ENCODE measurements at places on chromosomes 2 and 18.

- no peak for DNase-seq
Measured at GRCh38 chr2:67041051-67041450, 356.1 kb upstream of the ETAA1 start.

DNA sequence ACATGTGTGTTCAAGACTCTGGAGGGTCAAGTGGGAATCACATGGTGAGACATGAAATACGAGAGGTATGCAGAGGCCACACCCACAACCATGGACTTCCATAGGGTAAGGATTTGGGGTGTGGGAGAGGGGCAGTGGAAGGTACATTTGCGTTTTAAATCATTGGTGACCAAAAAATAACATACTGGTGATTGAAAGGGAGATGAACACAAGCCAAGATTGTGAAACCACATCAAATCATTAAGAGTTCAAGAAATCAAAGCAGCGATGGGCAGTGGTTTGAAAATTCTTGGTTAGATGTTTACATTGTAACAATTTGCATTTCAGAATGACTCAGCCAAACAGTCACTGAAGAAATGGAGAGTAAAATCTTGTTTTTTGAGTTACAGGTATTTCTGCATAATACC, 1.9 kb upstream of the CABYR start:
- no peak for DNase-seq

GRCh38 chr18:28012336-28012735, 164.6 kb downstream of the CDH2 start:
- no peak for DNase-seq

DNA sequence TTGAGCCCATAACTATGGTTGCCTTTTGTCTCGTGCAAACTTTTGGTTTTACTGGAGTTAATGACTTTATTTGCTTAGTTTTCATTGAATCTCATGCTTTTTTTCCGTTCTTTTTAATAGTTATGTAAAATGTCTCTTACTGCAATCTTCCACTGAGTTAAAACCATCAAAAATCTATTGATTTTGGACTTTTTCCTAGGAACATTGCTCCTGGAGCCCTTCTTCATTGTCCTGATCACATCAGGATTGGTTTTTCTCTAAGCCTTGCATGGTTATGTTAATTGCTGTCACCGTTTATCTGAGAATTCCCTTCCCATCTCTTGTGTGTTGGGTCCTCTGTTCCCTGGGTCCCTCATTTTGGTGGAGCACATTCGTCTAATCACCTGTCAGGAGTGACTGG, 125.5 kb downstream of the PARD3B start:
- DNase-seq, result no peak

DNA sequence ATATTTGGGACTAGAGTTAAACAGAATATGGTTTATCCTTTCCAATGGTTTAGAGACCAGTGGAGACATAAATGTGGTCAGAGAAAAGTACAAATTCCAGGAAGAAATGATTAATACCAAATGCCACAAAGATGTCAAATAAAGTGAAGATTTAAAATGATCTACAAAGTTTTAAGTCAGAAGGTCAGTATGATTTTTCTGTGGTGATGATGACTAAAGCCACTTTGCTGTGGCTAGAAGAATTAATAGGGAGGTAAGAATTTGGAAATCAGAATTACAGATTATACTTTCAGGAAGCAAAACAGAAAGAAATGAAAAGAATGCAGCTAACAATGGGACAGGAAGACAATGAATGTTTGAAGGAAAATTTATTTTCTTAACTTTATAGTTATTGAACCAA, 91.5 kb upstream of the CDH7 start:
- DNase-seq, result no peak

GRCh38 chr2:30770816-30771576, 36.2 kb downstream of the CAPN13 start:
- no peak for DNase-seq

DNA sequence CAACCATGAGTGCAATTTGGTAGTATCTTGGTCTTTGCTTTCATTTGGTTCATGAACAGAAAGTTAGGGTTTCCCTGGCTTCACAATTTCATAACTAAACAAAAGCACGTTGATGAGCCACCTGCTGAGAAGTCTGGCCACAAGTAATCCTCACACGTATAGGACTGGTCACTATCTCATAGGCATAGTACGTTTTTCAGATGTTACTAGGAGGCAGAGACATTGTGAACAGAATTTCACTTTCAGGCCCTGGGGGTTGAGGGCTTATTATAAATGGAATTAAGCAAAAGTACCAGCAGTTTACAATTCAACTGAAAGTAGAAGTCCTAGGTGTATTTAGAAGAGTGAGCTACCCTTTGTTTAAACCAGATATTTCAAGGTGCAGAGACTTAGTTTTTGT, 277.1 kb downstream of the ALPK2 start:
- no peak for DNase-seq

DNA sequence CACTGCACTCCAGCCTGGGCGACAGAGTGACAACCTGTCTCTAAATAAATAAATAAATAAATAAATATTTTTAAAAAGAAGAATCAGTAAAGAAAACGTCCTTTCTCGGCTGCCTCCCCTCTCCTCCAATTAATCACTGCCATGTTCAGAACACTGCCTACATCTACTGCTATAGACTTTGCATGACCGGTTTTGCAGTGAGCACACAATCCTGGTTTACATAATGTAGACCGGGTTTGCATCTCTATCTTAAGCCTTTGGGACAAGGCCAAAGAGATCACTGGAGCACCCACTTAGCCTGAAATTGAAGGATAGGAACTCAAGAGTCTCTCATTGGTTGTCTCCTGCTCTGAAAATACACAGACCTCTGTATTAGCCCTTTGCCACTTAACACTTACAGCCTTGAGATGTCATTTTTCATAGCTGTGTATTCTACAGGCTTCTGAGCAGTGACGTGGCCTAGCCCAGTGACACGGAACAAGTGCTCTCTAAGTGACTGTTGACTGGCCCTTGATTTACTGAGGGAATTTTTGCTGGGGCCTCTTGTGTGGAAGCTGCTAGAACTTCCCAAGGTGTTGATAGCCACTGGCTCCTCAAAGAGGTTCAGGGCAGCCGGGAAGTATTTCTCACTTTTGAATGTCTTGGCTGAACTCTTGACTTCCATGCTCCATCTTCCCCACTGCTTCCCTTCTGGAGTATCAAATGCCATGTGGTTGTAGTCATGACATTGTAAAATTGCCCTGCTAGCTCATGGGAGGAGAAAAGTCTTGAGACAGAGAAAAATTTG, 45.3 kb upstream of the CCBE1 start:
- DNase-seq, result no peak

- no peak for DNase-seq
Measured at GRCh38 chr2:224969095-224969494, 73.2 kb downstream of the DOCK10 start.

GRCh38 chr2:25567406-25567805, 106.0 kb downstream of the DTNB start:
- no peak for DNase-seq

DNA sequence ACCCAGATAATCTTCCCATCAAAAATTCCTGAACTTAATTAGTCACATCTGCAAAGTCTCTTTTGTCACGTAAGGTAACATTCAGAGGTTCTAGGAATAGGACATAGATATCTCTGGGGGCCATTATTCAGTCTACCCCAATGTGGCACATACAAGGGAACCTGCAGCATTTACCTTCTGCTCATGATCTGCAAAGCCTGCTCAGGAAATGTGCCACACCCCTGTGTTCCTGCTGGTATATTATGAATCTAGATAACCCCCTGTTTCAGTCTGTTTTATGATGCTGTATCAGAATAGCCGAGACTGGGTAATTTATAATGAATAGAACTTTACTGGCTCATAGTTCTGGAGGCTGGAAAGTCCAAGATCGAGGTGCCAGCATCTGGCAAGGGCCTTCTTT, 103.5 kb downstream of the ARL4C start:
- no peak for DNase-seq

DNA sequence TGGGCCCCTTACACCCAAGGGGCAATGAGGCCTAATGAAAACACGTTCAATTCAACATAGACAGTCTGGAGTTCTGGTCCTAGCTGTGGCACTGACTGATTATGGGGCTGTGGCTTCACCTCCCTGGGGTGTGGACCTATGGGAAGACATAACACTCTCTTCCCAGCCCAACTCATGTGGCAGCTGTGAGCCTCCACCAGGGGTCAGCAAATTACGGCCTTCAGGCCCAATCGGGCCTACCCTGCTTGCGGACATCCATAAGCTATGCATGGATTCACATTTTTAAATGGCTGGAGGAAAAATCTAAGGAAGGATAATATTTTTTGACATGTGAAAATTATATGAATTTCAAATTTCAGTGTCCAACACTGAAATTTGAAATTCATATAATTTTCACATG, 101.3 kb downstream of the LOXHD1 start:
- DNase-seq, result no peak

DNA sequence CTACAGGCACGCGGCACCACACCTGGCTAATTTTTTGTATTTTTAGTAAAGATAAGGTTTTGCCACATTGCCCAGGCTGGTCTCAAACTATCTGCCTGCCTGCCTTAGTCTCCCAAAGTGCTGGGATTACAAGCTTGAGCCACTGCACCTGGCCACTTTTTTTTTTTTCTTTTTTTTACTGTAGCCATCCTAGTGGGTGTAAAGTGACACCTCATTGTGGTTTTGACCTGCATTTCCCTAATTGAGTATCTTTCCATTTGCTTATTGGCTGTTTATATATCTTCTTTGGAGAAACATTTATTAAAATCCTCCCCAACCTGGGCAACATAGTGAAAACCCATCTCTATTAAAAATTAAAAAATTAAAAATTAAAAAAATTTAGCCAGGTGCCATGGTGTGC, 12.0 kb downstream of the PCBP1 start:
- no peak for DNase-seq

GRCh38 chr18:61679836-61680235, 213.0 kb downstream of the RNF152 start:
- DNase-seq, result no peak

GRCh38 chr2:7131261-7131660, 214.0 kb downstream of the RNF144A start:
- no peak for DNase-seq

- no peak for DNase-seq
Measured at GRCh38 chr2:86396291-86396785, 44.8 kb upstream of the KDM3A start.

DNA sequence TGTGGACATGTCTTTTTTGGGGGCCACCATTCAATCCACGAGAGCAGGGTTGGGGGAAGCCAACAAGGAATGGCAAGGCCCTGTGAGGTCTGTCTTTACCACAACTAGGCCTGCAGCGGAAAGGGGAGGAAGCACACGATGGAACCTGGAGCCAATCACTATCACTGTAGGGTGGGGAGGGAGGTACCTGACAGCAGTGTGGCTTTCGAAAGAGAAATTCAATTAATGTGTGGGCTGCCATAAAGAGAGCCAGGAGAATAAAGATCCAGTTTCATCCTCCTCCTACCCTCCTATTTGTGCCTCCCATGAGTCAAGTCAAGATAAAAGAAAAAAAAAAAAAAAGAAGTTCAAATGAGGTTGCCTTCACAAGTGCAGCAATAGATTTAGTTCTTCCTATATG, 18.9 kb upstream of the RBMS1 start:
- DNase-seq, result no peak

GRCh38 chr2:61253136-61253535, 91.1 kb downstream of the C2orf74 start:
- DNase-seq, result no peak

- DNase-seq, result no peak
Measured at GRCh38 chr2:173216051-173216450, 138.6 kb upstream of the CDCA7 start.

DNA sequence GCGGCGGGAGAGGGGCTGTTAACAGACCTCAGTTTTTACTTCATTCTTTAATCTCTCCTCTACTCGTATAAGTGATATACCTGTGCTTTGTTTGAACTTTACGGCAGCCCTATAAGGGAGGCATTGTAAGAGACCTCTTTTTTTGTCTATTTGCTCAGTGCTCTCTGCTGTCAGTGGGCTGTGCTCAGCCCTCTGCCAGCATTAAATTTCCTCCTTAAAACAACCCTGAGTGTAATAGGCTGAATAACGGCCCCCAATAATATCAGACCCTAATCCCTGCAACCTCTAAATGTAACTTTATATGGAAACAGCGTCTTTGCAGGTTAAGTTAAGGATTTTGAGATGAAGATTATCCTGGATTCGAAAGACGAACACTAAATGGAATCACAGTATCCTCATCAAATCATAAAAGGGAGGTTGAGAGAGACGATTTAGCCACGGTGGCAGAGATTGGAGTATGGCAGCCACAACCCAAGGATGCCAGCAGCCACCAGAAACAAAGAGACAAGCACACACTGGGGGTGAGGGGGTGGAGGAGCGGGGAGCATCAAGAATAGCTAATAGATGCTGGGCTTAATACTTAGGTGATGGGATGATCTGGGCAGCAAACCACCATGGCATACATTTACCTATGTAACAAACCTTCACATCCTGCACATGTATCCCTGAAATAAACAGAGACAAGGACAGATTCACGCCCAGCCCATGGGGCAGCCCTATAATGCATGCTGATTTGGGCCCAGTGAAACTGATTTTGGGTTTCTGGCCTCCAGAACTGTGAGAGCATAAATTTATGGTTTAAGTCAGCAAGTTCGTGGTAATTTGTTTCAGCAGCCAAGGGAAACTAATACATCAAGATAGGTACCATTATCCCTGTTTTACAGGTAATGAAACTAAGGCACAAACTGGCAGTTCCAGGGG, 894 bp upstream of the FARSB start:
- no peak for DNase-seq

DNA sequence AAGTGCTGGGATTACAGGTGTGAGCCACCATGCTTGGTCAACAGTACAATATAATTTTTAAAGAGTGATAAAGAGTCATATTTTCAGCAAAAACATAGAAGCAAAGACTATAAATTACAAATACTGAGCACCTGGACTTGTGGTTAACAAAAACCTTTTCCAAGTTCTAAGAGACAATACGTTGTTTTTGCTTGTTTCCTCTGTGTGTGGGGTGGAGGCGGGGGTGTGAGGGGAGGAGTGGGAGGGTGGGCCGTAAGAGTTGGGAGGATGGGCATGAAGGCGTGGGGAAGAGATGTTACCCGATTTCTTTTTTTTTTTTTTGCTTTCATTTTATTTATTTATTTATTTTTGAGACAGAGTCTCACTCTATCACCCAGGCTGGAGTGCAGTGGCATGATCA, 78.0 kb upstream of the WIPF1 start:
- DNase-seq, result no peak

GRCh38 chr18:25737710-25738311, 352.6 kb downstream of the SS18 start:
- DNase-seq, result no peak

Data from stimulated activated CD4-positive, alpha-beta T cell treated with anti-CD3 and anti-CD28 coated beads, Interleukin-2, amount 100 ng/mL, for 48 hours (primary cell).